T-helper 9 cell (primary cell): ENCODE measurements at places on chromosomes 13 and 19.

DNA sequence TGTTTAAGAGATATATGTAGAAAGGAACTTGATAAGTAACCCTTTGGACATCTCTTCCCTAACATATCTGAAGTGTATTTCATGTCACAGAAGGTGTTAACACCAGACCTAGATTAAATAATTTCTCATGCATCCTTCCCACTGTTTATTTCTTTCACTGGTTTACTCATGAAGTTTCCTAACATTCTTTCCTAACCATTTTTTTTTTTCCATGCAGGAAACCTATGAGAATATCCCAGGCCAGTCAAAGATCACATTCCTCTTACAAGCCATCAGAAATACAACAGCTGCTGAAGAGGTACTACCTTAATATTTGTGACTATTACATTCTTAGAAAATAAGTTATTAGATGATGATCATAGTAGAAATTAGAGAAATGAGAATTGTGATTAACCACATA, 28.8 kb downstream of the IPO5 start:
- DNase-seq = no peak

DNA sequence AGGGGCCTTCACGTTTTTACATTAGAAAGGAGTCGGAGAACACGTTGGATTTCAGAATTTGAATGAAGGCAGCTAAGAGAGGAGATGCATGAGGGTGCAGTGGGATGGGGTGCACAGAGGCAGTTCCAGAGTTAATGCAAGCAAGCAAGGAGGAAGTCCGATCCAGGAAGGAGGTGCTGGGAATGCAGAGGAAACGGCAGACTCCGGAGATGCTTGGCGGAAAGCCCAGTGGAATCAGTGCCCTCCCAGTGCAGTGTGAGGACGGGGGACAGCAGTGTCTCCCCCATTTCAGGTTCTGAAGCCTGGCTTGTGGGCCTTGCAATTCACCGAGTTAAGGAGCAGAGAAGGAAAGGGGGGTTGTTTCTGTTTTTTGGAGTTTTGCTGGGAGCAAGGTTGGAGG, 100.4 kb downstream of the COL4A2 start:
- DNase-seq = no peak

DNA sequence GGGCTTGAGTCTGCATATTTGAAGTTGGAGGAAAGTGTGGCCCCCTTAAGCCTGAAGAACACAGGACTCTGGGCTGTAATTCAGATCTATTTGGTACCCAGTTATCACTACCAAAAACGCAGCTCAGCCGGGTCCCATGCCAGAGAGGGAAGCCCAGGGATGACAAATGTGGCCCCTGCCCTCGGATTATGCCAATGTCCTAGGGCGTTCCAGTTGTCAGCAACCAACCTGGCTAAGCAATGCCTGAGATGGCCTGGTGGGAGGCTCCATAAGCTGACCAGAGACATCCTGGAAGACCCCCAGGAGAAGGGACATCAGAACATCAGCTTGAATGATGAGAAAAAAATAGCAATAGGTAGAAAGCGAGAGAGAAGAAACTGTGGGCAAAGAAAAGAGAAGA, 79.6 kb upstream of the UQCRFS1 start:
- no peak for DNase-seq

DNA sequence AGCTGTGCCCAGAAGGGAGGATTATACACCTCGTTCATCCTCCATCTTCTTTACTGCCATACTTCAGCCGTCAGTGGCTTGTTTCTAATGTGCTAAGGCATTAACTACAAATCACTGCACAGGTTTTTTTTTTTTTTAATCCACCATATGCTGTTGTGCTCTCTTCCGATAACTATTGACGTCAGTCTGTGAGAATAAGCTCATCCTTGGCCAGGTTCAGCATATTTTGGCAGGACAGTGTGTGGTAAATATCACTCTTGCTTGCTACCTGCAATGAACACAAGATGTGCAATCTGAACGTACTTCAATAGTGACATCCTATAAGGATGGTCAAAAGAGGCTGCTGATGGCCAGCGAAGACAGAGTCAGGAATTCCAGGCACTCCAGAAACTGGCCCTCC, 2030.7 kb upstream of the PCDH20 start:
- no peak for DNase-seq

DNA sequence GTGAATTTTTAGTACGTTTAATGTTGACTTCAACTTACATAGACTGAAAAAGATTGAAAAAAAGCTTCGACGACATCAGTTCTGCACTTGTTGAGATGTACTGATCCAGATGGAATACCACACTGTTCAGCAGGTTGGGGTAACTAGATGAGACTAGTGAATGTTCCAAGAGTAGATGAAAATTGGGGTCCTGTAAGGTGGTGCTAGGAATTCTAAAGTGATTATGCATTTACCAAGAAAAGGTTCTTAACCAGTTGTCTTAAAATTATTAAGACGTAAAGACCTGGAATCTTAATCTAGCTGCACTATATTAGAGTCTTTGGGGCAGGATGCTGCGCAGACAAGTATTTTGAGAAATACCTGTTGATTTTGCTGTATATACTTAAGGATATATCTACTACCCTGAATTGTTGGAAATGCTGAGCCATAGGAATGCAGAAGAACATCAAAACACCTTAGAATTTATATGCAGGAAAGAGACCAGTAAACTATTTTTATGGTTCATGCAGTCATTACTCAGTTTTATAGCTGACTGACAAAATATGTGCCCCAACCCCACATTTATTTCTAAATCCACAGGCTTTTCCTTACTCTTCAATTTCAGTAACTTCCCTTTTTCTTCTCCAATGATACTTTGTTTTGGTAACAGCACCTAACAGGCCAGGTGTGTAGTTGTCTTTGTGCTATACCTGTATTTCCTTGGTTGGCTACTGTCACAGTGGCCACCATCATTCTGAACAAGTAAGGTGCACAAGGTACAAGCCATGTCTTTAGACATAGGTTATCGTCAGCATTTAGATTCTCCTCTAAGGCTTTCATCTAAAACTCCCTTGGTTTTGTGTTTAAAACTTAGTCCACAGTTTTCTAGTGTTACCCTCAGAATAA, 8.6 kb downstream of the MIR17HG start:
- no peak for DNase-seq

GRCh38 chr13:20174656-20175405, 14.0 kb upstream of the GJA3 start:
- DNase-seq = no peak

DNA sequence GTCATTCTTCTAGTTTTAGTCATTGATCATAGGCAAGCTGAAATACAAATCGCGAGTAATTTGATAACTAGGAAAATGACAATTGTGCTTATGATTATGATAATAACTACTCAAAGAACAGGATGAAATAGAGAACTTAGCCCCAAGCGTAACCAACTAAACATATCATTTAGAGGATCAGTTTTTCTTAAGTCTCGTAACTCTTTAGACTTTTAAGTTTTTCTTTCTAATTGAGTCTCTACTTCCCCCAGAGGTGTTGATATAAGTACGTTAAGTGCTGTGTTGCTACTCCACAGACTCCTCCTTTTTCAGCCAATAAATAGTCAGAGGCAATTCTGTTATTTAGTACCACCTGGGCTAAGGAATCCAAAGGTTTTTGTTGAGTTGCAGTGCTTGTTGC, 96.3 kb downstream of the NHLRC3 start:
- DNase-seq = no peak

DNA sequence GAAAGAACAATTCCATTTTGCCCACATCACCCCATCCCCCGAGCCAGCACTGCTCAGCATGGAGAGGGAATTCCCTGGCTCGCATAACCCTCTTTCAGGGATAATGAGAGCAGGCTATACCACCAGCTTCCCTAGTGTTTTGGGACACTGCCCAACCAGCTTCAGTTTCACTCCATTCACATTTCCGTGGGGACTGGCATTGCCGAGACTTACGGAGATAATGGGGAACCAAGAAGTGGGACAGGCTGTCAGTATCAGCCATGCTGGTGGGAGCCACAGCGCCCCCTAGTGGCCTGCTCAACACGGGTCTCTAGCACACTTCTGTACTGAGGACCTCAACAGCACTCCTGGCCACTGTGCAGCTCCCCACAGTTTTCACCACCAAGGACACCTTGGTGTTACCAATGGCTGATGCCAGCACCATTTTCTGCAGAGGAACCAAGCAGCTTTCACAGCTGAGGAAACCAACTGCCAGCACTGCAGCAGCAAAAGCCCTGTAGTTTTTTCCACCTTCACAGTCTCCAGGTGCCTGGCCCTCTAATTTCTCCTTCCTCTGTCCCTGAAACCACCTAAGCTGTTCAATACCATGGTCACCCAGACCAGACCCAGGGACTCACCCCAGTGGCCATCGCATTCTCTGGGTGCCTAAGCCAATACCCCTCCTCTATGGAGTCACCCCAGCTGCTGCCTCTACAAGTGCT, 23.7 kb downstream of the SLC6A16 start:
- DNase-seq = peak; percentile 83

DNA sequence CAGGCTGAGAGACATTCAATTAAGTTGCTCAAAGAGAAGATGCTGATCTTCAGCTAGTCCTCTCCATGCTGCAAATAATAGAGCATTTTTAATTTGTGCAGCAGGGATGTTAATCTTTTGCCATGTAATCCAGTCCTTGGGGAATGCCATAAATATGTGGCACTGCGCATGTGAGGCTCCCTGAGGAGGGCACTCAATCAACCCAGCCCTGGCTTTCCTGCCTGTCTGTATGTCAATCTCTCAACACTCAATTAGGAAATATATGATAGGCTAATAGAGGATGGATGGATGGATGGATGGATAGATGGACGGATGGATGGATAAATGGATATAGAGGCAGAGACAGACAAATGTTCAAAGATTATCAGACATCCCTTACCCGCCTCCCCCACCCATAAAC, 31.6 kb upstream of the POP4 start:
- no peak for DNase-seq

DNA sequence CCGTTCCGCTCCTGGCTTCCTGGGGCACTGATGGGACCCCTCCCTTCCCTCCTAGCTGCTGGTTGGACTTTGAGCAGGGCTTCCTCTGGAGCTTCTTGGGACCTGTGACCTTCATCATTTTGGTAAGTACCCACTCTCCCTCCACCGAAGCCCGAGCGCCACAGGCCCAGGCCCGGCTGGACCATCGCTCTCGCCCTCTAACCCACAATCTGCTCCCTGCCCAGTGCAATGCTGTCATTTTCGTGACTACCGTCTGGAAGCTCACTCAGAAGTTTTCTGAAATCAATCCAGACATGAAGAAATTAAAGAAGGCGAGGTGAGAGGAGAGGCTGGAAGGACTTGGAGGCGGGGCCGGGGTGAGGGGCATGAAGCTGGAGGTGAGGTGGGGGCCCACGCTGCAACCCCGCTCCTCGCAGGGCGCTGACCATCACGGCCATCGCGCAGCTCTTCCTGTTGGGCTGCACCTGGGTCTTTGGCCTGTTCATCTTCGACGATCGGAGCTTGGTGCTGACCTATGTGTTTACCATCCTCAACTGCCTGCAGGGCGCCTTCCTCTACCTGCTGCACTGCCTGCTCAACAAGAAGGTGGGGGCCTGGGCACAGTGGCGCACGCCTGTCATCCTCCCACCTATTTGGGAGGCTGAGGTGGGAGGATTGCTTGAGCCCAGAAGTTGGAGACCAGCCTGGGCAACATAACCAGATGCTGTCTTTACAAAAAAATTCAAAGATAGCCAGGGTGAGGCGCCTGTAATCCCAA, 12.3 kb downstream of the DDX39A start:
- no peak for DNase-seq

DNA sequence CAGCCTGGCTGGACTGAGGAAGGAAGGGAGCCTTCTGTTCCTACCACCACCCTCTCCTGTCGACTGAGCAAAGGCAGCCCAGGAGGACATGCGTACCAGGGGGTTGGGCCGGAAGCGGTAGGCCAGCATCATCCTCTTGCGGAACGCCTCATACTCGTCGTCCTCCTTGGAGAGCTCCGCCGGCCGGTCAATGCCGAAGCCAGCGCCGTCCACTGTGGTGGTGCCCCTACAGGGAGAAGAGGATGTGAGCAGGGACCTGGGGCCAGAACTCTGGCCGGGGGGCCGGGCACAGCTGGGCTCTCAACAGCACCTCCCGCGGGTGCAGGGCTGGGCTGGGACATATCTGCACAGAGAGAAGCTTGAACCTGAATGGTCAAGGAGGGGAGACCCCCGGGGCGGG, 3.8 kb upstream of the TM6SF2 start:
- DNase-seq = no peak

GRCh38 chr19:14715841-14716240, 26.0 kb downstream of the ZNF333 start:
- no peak for DNase-seq

GRCh38 chr13:37544995-37545394, 53.6 kb downstream of the POSTN start:
- DNase-seq = no peak

DNA sequence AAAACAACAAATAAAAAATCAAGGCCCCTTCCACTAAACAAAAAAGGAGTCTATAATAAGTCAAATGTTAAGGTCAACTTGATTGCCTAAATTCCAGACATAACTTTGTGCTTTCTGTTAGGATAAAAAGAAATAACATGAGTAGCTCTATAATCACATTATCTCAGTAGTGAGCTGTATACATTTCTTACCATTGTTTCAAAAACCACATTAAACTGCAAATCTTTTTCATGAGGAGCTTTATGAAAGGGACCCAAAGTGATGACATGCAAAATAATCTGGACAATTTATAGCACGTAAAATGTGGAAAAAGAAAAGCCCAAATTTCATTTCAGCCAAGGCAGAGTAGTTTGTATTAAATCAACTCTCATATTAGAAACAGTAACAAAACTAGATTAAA, 269.2 kb downstream of the KLF12 start:
- no peak for DNase-seq

DNA sequence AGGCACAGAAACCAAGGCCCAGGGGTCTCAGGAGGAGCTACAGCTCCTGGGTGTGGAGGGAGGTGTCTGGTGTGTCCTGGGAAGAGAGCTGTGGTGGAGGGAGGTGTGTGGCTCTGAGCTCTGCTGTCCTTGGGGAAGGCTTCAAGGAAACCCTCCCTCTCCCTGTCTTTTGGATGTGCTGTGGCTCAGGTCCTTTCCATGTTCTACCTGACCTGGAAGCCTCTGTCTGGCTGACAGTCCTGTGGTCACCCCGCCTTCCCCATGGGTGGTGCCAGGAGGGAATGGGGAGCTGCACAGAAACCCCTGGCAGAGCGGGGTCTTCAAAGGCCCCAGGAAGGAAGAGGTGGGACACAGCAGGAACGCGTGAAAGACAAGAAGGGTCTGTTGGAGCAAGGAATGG, 617 bp upstream of the CEACAM7 start:
- DNase-seq = no peak

- no peak for DNase-seq
These were observed 12.6 kb upstream of the RAB11B start for GRCh38 chr19:8377598-8377997.
